ENCODE measurements at places on chromosomes 3 and 15.

GRCh38 chr3:13852638-13853009 is 27.2 kb downstream of the WNT7A start:
- no peak for DNase-seq

- DNase-seq, result no peak
Observed at GRCh38 chr3:137854533-137855261, 90.6 kb downstream of the SOX14 start.

- no peak for DNase-seq
Observed at GRCh38 chr15:70033529-70034140, 64.1 kb downstream of the TLE3 start.

DNA sequence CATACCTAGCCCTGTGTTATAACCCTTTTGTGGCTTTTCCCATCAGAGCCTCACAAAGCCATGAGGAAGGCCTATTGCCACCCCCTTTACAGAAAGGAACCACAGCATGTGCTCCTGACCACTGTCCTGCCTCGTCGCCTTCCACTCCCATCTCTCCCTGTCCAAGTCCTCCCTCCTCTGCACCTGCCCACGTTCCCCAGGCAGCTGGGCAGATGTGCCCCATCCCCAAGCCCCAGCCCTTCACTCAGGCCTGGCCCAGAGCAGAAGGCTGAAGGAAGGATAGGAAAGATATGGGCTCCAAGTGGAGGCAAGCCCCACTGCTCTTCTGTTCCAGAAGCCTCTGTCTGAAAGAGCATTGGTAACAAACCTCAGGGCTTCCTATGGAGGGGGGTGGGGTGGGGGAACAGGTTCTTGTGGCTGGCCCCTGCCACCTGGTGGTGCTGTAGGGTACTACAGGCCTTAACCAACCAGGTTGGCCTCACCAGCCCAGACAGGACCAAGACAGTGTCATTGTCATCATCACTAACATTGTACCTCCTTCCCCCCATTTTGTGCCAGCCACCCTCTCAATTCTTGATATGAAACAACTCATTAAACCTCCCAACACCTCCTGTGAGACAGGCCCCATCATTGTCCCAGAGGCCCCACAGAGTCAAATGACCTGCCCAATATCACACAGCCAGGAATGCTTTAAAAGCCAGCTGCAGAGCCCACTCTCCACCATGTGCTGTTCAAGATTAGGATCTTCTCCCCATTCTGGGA is 10.0 kb downstream of the POC1A start:
- peak; percentile 66 for DNase-seq

DNA sequence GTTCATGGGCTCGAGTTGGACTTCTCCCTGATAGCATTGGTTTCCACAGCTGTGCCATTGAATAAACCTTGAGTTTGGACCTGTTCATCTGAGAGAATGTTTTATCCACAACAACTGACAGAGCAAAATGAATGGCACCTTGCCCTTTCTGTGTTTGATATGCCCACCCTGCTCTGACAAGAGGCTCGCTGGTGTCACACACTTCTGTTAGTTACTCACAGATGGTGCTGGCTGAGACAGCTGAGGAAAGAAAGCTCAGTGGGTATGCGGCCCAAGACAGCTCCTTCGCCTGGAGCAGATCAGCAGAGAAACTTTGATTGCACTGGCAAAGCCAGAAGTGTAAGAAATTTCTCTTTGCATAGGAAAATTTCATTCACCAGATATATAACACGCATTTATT is 2.5 kb upstream of the CAPN3 start:
- DNase-seq, result no peak

- peak; percentile 33 for DNase-seq
Observed at GRCh38 chr15:70160267-70160666, 62.5 kb upstream of the TLE3 start.

Measured in DMS53 (cell line).